Effector memory CD8-positive, alpha-beta T cell (primary cell): ENCODE measurements at places on chromosomes 1 and 21.
A peak's percentile ranks its signal among the peaks of the same experiment; 100 is the strongest.

GRCh38 chr1:58939666-58940370, 156.0 kb upstream of the JUN start:
- no peak for DNase-seq

GRCh38 chr1:182890927-182891610, 51.9 kb downstream of the DHX9 start:
- DNase-seq = no peak

GRCh38 chr1:9066945-9067807, 2.3 kb downstream of the SLC2A5 start:
- DNase-seq = no peak

DNA sequence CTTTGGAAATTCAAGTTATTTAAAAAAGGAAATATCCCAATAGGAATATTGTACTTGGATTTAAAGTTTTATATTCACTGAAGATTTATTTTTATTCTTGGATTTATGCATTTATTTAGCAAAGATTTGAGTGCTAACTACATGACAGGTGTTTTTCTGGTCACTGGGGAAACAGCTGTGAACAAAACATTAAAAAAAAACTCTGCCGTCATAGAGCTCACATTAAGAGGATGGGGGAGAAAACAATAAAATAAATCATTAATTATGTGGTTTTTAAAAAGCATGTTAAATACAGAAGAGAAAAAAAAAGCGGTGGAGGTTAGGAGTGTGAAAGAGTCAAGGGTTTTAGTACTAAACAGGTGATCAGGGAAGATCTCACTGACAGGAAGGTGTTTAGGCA, 149.9 kb downstream of the GALNT2 start:
- DNase-seq = no peak

DNA sequence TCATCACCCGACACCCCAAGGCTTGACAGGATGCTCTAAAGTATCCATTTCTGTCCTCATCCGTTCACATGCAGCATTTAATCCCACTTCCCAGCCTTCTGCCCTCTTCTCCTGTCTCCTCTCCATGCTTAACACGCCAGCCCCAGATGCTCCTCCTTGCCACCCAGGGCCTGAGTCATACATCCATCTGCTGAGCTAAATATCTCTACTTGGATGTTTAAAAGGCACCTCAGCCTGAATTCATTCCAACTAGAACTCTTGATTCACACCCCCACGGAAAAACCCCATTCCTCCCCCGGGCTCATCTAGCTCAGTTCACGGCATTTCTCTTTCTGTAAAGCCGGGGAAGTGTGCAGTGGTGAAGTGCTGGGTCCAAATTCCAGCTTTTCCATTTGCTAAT, 27.7 kb downstream of the TEX35 start:
- no peak for DNase-seq

DNA sequence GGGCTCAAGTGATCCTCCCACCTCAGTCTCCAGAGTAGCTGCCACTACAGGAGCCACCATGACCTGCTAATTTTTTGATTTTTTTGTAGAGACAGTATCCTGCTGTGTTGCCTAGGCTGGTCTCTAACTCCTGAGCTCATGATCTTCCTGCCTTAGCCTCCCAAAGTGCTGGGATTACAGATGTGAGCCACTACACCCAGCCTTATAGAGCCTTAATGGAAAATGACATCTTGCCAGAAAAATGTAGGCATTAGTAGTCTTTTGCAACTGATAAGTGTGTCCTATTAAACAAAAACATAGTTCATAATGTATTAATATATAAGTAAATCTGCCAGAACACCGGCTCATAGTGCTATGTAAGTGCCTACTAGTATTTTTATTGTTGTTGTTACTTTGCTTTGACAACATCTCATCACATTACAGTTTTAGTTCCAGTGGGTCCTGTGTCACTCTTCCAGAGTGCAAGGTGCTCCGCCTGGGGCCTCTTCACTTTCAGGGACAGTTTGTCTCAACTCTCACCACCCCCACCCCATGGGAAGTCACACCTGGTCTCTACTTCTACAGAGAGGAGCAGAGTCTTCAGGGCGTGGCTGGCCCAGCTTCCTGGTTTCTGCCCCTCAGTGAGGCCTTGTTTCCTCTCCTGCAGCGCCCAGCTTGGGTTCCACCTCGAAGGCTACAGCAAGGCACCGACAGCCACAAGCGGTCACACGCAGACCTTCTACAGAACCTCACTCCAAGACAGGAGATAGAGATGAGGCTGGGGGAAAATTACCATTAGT, 30.1 kb downstream of the RHOU start:
- peak; percentile 20 for DNase-seq
